AG08396 (cell line): ENCODE measurements at places on chromosomes 12 and 14.

GRCh38 chr14:30849354-30849753, 25.0 kb upstream of the COCH start:
- DNase-seq = no peak

DNA sequence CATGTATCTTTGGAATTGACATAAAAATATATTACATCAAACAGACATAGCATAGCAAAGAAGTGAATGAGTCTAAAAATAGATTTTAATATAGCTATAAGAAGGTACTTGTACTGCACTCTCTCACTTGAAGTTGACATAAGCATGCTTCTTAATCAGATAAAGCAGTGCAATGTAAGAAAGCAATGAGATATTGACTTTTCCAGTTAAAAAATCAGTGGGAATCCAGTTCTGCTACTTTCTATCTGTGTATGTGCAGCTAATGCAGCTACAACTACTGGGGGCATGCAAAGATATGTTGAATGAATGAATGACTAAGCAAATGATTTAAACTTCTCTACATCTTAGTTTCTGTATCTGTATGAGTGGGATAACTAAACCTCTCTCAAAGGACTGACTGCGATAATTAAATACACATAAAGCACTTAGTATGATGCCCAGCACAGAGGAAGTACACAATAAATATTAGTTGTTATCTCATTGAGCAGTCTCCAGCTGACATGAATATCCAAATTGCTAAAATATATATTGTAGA, 10.3 kb downstream of the WASHC3 start:
- no peak for DNase-seq

DNA sequence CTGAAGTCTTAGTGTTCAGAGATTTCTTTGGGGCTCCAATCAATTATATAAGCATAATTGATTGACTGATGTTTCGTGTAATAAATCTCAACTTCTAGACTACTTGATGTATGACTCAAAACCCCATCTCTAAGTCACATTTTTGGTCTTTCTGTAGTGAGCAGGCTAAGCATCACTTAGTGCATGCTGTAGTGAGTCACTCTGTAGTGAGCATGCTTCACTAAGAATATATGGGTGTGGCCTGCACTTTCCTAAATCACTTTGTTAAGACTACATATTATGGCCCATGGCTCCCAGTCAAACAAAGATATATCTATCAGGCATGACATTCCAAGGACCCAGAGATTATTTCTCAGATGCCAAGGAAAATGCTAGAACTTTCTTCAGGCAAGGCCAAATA, 909.4 kb upstream of the LRFN5 start:
- DNase-seq = no peak

DNA sequence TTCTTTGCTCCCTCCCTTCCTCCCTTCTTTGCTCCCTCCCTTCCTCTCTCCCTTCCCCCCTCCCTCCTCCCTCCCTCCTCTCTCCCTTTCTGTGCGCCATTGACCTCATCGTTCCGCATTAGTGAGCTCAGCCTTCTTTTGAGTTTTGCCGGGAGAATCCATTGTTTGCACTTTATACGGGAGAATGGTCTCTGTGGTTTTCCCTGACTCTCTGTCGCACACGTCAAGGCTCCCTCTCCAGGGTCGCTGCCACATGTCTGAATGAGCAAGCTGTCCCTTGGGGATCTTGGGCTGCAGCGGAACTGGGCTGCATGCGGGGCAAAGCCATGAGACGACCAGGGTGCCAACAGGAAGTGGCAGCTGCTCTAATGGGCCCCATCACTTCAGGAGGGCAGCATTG, 118.5 kb downstream of the GLT1D1 start:
- DNase-seq = no peak

DNA sequence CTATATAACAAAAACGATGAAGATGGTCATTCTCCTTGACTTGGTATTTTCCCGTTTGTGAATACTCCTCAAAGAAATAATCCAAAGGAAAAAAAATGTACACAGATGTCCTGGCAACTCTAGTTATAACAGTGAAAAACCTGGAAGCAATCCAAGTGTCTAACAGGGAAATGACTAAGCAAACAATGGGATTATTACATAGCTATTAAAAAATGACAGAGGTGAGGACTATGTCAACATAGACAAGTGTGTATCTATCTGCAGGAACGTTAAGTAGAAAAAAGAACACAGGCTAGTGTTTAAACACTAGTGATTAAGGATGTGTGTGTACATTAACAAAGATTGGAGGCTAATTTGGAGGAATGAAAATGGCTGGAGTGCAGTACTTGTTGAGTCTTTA, 5.9 kb upstream of the APOLD1 start:
- peak; percentile 43 for DNase-seq

- DNase-seq = no peak
Observed at GRCh38 chr12:12003609-12004008, 67.1 kb upstream of the BCL2L14 start.

- no peak for DNase-seq
Observed at GRCh38 chr14:68782091-68782981, 10.5 kb downstream of the ZFP36L1 start.

- DNase-seq = peak; percentile 67
Observed at GRCh38 chr12:10364815-10365622, 24.8 kb downstream of the KLRK1 start.

GRCh38 chr12:103986829-103987228, 21.2 kb downstream of the TDG start:
- DNase-seq = peak; percentile 49

GRCh38 chr14:64943556-64943955, 1.0 kb upstream of the GPX2 start:
- DNase-seq = no peak

- DNase-seq = no peak
Observed at GRCh38 chr14:91295276-91295845, 50.9 kb upstream of the GPR68 start.
